ENCODE measurements at places on chromosomes 6 and 20. TPM values are rescaled to one million over a fixed set of nuclear protein-coding genes. Genes with fewer than 3 reads are reported as not detected.
A peak's percentile ranks its signal among the peaks of the same experiment; 100 is the strongest.

DNA sequence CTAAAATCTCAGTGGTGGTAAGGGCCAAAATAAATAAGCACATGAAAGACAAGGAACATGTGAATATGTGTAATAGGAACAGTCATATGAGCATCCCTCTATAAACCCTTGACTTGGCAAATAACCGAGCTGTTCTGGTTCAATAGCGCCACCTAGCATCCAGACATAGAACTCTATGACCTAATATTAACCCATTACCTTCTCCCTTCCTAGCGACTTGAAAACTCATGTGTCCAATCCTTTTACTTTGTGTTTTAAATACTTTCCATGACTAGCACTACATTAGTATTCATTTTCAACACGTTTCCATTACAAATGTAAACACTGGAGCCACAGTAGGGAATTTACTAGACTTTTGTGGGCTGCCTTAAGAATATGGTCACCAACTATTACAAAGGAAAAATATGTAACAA, 279.7 kb downstream of the UST start:
- peak; percentile 33 for DNase-seq

DNA sequence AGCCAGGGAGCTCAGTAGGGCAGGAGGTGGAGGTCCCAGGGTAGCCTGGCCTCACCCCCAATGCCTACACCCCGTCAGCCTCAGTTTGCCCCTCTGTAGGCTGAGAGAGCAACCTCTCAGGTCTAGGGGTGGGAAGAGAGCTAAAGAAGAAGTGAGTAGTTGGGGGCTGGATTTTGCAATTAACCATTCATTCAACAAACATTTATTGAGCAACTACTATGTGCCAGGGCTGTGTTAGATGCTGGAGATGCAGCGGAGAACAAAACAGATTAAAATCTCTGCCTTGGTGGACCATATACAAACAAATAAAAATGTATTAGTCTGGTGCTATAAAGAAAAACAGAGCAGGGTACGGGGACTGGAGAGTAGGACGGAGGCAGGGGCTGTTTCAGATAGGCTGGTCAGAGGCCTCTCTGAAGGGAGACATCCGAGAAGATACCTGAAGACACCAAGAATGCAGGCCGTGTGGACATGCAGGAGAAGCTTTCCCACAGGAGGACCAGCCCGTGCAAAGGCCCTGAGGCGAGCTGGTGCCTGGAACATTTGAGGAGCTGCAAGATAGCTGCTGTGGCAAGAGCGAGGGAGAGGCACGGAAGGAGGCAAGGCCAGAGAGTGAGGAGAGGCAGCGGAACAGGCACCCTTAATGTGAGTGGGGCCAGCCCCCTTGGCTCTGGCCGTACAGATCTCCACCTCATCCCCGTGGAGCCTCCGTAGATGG, 60.3 kb downstream of the GRM4 start:
- no peak for DNase-seq

GRCh38 chr6:134599079-134599478, 281.2 kb upstream of the SGK1 start:
- DNase-seq = no peak

- DNase-seq = no peak
Observed at GRCh38 chr20:51522207-51522606, 20.3 kb downstream of the NFATC2 start.

GRCh38 chr20:56978475-56978874, 288.0 kb downstream of the BMP7 start:
- no peak for DNase-seq

- no peak for DNase-seq
Observed at GRCh38 chr20:15756002-15756753, 817.1 kb downstream of the KIF16B start.

- DNase-seq = no peak
Observed at GRCh38 chr6:27312950-27313271, 838 bp upstream of the POM121L2 start.

DNA sequence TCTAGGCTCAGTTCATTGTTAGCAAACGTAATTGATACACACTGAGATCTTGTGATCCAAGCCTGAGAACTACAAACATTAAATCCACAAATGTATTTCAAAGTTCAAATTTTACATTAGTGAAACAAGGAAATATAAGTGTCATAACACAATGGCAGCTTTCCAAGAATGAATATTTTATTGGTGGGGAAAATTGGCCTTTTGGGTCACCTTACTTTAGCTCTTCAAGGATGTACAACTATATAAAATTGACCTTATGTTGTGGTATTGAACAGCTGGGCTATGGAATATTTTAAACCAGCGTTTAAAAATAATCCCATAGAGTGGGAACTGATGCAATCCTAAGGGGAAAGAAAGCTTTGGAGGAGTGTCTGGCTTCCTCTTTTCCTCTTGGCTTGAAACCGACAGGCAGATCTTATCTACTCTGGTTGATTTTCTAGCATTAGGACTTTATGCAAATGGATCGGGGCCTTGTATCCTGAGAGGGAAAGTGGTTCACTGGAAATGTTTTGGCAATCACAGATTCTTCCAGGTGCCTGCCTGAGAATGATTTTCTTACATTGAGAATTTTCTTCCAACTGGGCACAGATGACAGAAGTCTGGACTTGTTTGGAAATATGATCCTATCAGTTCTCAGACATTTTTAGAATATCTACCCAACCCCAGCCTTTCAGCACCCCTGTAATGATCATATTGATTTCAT, 184.8 kb upstream of the ECI2 start:
- no peak for DNase-seq

- DNase-seq = no peak
Observed at GRCh38 chr6:37804586-37804985, 14.9 kb upstream of the ZFAND3 start.

DNA sequence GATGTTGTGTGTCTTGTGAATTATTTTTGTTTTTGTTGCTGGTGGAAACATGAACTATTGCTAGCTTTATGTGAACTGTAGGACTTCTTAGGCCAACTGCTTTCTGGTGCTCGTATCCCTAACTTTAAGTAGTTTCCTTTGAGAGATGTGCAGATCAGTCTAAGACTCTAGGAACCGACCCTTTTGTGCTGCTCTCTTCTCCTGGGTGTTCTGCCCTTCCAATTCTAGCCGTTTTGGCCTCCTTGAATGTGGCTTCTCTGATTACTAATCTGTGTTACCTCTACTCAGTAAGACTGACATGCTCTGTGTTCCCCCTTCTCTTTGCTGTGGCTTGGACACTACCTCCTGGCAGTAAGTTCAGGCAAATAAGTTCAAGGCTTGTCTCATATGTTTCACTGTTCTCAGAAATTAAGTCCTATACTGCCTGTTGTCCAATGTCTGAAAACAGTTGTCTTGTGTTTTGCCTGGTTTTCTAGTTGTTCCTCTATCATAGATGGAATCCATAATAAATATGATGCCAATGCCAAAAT, 58.0 kb downstream of the FOXO3 start:
- DNase-seq = no peak

DNA sequence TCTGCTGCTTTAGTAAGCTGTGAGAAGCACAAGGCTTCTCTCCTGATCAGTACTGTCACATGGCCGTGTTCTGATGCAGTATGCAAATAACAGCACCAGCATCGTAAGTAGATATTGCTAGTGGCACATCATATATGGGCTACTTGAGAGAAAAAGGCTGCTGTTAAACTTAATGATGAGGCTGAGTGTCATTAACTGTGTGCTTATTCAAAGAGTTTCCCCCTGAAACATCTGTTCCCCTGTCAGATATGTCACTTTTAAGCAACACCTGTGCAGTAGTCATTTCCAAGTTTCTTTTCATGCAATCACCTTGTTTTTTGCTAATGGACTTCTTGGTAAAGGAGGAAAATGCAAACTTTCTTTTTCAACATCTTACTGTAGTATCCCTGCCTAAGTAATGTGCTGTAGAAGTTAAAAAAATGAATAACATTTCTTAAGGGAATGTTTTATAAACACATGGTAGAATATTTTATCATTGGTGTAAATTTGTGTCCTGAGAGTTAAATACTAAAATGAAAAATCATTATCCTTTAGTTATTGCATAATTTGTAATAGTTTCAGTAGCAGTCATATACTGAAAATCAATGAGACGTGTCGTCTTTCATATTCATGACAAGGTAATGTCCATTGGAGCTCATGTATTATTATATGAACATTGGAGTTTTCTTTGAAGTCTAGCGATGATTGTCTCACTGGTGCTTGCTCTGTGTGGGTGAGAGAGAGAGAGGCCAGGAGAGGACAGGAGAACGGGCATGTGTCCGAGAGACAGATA, 366.3 kb downstream of the CDKAL1 start:
- no peak for DNase-seq

Gene PARD6B
- 9.8 TPM for total RNA-seq

- DNase-seq = no peak
Observed at GRCh38 chr6:4804095-4804494, 27.9 kb downstream of the CDYL start.

DNA sequence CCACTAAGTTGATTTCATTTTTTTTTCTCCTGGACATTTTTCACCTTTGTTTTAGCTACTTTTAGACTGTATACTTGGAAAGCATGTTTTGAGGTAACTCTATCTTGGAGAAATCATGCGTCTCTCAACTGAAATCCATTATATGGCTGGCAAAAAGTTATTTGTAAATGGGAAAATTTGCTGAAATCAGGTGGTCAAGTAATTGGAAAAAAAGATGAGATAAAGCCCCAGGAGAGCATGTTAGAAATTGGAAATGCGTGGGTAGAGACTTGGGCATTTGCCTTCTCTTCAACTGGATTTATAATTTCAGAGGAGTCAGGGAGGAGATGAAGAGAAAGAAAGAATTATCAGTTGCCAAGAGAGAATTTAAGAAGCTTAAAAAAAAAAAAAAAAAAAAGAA, 217.1 kb upstream of the MAP3K7 start:
- DNase-seq = no peak

- no peak for DNase-seq
Observed at GRCh38 chr6:296151-297122, 4.2 kb downstream of the DUSP22 start.

DNA sequence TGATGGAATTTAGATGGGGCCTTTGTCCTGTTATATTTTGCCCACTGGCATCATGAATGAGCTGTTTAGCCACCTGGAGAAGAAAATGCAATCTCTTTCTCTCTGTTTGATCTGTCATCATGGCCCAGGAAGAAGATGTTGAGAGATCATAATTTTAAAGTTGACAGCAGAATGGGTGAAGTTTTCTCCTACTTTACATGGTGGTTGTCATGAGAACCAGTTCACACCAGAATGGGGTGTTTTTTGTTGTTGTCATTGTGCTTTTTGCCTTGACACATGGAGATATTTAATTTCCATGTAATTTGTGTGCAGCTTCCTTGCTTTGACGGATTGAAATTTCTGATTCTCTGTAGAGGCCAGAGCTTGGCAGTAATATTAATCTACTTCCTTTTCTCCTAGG, 122.5 kb downstream of the FARS2 start:
- DNase-seq = no peak

- DNase-seq = no peak
Observed at GRCh38 chr6:159964046-159964445, 4.8 kb upstream of the IGF2R start.

Gene CYP21A2
- 0.23 TPM for total RNA-seq

DNA sequence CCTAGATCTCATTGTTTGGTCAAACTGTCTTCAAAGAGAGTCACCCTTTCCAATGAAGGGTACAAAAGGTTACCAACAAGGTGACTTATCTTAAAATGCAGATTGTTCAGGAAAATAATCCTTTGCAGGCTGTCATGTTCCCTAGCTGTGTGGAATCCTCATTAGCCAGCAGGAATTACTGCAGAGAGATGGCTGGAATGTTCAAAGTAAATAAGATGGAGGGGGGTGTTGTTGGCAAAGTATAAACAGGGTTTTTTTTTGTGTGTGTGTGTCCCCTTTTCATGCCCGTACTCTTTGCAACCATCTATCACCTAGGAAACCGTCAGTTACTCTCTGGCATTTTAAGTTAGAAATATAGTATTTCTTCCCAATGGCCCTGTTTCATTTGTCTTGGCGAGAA, 6.5 kb downstream of the NEDD9 start:
- no peak for DNase-seq

Gene MYMX
- total RNA-seq = not detected

Gene CSTF1
- total RNA-seq = 52.7 TPM

DNA sequence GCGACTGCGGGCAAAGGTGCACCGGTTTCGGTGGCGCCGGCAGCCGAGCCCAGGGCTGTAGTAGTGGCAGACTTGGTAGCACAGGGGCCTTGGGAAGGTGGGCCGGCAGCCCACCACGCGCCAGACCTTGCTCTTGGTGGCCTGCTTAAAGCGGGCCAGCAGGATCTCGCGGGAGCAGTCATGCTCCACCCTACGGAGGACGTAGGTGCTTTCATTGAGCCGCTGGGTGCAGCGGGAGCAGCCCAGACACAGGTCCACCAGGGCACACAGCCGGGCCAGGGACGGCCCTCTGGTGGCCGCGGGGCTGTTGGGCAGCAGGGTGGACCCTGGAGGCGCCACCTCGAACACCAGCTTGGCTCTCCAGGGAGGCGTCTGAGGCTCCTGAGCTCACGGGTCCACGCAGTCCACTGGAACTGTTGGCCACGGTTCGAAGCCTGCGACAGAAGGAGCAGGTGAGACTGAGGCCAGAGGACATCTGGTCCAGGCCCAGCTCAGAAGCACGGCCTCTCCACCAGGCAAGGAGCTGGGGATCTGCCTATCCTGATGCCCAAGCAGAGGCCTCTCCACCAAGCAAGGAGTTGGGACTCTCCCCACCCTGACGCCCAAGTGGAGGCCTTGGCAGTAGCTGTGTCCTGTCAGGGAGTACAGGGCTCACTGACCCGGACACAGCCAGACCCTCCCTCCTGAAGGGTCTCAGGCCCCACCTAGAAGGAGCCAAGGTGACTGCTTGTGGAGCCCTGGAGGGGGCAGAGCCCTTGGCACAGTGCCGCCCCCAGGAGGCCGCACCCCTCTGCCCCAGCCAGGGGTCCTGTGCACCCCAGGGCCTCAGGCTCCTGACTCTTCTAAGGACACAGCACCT, 1.0 kb downstream of the HELZ2 start:
- no peak for DNase-seq

DNA sequence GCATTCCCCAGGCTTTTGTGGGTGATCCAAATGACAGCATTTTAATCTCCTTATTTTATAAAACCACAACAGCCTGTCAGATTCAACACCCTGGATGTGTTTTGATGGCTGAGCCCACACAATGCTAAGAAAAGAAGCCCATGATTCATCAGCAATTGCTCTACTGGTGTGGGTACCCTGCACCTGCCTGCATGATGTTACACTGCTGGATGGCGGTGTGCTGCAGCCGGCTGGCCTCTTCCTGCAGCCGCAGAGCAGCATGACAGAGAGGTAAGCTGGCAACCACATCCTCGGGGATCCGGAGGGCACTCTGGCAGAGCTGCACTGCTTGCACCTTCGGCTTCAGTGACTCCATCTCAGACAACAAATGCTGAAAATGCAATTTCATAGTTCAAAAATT, 327.5 kb downstream of the SYNE1 start:
- DNase-seq = no peak

Gene SOBP
- 23.0 TPM for total RNA-seq

GRCh38 chr6:64074981-64075380, 439.4 kb downstream of the PHF3 start:
- no peak for DNase-seq

Measured in neural crest cell (in vitro differentiated cells).